ENCODE measurements at places on chromosomes 6 and 20.

GRCh38 chr6:44045672-44046015, 81.6 kb downstream of the MRPL14 start:
- no peak for DNase-seq

- no peak for DNase-seq
These were observed 1606.8 kb downstream of the KHDRBS2 start for GRCh38 chr6:60679175-60679574.

GRCh38 chr20:44702776-44703175, 12.4 kb upstream of the CCN5 start:
- DNase-seq: no peak

DNA sequence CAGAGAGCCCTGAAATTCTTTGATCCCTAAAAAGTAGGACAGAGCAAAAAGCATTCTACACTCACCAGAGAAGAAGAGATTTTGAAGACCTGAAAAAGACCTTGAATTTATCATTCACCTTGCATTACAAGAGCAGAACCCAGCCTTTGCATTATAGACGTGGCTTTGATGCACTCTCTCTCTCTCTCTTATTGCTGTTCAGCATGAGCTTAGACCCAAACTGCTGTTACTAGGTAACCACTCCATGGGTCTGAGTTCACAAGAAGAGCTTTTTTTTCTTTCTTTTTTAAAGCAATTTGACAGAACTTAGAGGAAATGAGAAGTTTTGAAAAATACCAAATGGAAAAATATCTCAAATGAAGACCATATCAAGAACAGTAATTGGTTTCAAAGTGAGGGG, 44.4 kb downstream of the COL9A1 start:
- no peak for DNase-seq

DNA sequence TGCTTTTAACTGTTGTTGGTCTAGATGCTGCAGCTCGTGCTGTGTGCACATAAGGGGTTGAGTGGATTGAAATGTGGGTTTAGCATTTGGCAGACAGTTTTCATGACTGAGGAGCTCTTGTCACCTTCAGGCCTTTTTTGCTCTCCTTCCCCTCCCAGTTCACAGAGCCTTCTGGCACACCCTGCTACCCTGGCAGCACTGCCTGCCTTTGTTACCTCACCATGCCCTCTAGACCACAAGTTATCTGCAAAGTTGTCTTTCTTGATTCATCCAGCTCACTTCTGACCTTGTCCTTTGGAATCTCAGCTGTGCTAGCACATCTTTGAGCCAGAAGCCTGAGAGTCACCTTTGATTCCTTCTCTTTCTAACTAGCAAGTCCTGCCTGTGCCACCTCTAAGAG, 348.9 kb upstream of the ZFP64 start:
- no peak for DNase-seq
